AML-193 (cell line): ENCODE measurements at places on chromosomes 1 and 21.
A peak's percentile ranks its signal among the peaks of the same experiment; 100 is the strongest.

GRCh38 chr1:11541236-11541635 is 62.3 kb downstream of the DISP3 start:
- DNase-seq = no peak

DNA sequence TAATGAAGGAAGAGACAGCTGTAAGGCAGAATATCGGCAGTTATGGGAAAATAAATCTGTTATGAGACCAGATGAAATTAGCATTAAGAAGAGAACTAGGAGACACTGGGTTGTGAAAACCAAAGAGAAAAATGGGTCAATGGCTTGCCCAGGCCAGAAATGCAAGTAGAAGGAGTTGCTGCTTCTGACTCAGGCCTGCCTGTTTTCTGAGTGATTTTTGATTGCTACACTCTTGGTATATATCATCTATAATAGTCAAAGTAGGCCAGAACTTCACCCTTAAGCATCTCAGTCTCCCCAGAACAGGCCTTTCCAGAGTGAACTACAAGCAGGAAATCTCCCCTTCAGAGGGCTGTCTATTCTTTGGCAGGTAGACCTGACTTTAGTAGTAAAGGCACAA is 107.0 kb downstream of the NRIP1 start:
- no peak for DNase-seq

DNA sequence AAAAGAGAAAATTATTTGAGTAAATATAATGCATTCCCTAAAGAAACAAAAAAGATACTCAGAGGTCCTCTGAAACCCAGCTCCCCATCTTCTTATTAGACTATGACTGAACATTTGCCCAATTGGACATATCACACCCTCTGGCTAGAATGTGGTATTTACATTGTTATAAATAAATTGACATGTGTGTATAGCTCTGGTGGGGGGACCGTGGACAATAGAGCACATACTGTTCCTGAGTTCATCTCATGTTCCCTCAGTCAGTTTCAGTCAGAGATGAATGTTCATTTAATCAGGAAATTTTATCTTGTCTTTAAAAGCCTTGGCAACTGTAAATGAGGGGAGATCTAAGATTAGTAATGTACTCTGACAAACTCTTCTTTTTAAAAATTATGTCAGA is 459.3 kb upstream of the ADAMTS5 start:
- no peak for DNase-seq

DNA sequence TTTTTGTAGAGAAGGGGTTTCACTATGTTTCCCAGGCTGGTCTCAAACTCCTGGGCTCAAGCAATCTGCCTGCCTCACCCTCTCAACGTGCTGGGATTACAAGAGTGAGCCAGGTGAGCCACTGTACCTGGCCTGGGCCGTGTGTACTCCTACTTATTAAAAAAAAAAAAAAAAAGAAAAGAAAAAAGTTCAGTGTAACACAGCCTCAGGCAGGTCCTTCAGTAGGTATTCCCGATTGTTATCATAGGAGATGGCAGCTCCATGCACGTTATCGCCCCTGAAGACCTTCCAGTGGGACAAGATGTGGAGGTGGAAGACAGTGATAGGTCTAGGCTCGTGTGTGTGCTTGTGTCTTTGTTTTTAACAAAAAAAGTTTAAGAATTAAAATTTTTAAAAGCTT is 3.3 kb downstream of the ECHDC2 start:
- DNase-seq = no peak

DNA sequence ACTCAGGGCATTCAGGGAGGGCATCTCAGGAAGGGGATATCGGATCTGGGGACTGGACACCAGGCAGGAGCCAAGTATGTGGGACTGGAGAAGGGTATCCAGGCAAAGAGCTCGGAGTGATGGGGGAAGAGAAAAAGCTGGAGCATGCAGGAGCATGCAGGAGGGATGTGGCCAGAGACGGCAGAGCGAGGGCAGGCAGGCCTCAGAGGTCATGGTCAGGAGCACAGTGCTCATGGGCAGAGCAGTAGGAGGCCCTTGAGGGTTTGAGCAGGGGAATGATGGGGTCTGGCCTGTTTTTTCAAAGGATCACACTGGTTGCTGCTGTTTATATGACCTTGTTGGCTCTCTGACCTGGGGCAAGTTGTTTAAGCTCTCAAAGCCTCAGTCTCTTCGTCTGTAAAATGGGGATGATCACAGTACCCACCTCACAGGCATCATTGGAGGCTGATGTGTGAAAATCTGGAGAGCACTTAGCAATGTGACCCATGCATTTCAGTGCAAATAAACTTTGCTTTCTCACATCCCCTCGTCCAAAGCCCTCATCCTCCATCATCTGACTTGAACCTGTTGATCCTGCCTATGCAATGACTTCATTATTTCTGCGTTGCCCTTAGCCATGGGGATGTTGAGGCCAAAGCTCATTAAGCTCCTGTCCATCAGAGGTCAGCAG is 273.1 kb downstream of the MATN1 start:
- DNase-seq = no peak

- peak; percentile 59 for DNase-seq
Observed at GRCh38 chr1:167936930-167937708, at the start of gene MPC2. MPC2 (minus strand) TSS chr1:167937072; CDS start chr1:167935841, 1,231 bp downstream.

- no peak for DNase-seq
Observed at GRCh38 chr1:183711741-183712361, 58.7 kb upstream of the APOBEC4 start.

- DNase-seq = peak; percentile 7
Observed at GRCh38 chr1:25572708-25573590, 29.5 kb downstream of the LDLRAP1 start.

DNA sequence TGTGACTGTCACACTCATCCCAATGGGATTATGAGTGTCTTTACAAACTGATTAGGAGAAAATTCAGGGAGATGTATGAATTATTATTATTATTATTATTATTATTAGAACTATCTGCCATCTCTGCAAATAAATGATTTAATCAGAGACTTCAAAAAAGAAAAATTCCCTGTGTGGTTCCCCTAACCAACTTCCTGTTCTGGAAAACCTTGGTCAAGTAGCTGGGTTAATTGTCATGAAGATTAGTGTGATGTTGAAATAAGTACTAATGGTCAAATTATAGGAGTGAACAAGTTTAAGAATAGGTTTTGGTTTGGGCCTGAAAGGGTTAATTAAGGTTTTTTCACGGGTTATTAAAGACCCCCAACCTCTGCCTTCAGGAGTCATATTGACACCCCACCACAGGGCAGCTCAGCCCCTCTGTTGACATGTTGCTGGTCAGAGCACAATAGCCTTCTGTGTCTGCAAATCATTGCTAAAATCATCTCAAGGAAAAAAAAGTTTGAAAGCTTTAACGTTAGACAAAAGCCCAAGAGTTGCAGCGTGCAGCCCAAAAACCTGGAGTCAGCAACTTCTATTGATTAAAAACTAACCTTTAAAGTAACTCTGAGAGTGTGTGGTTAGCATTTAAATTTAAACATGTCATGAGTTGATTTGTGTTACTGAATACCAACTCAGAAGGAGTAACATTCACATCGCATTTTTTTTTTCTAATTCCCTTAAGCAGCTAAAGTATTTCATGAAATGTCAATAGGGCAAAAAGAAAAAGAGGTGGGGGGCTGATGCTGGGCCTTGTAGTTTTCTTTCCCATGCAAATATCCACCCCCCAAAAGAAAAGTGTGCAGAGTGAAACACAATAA is 272.5 kb downstream of the TM2D1 start:
- no peak for DNase-seq

DNA sequence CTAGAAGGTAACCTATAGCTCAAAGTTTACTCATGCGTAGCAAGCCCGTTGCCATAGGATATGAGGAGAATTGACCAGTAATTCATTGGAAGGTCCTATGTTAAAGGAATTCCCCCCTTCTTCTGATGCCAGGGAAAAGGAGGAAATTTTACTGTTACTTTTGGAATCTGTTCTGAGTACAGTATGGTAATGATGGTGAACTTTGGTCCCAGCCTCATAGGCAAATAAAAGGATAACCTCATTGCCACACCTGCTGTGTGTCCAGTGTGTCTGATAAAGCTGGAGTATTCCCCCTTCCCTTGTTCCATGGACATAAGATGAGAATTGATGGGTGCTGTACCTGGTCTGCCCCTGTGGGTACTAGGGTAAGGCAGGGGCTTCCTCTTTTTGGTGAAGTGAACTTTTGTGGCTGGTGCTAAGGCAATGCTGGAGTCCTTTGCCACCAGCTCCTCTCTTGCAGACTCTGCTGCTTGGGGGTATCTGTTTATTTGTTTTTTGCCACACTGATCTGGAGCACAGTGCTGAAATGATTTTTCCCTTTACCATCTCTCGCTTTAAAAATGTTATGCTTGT is 22.2 kb downstream of the MPZ start:
- DNase-seq = no peak

DNA sequence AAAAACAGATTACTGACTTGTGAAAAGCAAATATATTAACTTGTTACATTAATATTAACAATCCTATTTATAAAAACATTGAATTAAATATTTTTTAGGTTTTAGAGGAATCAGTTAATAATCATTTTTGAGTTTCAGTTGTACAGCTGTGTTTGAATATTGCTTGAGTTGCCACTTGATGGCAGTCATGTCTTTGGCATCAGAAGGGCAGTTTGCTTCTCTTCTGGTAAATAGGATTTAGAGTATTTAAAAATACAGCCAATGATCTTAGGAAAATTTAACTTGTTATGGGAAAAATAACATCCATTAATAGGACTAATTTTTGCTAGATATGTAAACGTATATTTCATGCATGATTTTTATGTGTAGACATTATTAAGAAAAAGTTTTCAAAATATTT is 234.1 kb downstream of the NCAM2 start:
- peak; percentile 15 for DNase-seq

- no peak for DNase-seq
Observed at GRCh38 chr1:219298571-219299148, 125.0 kb downstream of the LYPLAL1 start.

- no peak for DNase-seq
Observed at GRCh38 chr1:31238612-31238985, 1.1 kb downstream of the NKAIN1 start.

- no peak for DNase-seq
Observed at GRCh38 chr1:21668232-21668950, 766 bp downstream of the RAP1GAP start.

GRCh38 chr1:185050823-185051451 is 5.6 kb downstream of the RNF2 start:
- DNase-seq = peak; percentile 19

DNA sequence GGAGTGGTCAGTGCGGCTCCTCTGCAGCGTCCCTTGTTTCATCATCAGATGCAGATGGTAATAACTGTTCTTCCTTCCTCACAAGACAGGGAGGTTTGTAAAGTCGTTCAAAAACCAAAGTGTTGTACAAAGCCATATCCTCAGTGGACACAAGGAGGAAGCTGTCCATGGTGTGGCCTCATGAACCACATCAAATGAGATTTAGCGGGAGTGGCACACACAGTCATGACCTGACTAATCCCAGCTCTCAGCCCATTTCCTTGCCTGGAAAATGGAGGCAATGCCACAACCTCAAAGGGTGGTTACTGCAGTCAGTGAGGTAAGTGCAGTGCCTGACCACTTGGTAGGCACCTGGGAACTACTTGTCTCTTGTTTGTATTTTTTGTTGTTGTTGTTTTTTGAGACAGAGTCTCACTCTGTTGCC is 13.4 kb downstream of the ENTREP3 start:
- DNase-seq = peak; percentile 88

- no peak for DNase-seq
Observed at GRCh38 chr1:109926662-109927300, 16.1 kb downstream of the CSF1 start.

- no peak for DNase-seq
Observed at GRCh38 chr1:57799490-57800115, 375.7 kb upstream of the DAB1 start.

GRCh38 chr1:203180611-203181330 is 5.1 kb upstream of the MYBPH start:
- no peak for DNase-seq

DNA sequence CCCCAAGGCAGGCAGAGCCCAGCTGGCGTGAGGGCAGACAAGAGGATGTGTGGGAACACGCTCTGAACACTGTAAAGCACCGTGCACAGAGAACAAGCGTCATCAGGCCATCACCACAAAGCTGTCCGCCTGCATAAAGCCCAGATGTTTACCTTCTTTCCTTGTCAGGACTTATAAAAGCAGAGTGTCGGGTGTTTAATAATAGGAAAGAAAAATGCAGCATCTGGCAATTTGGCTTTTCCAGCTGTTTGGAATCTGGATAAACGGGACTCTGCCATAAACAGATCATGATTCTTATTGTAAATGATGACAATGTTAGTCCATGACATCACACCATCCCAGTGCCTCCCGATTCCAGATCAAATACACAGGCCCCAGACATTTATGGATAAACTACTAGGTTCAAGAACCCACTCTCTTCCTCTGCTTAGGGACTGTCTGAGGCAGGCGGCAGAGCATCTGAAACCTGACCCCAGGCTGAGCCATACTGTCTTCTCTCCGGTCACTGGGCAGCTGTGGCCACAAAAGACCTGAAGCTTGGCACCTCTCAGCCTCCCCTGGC is 4.2 kb downstream of the GLIS1 start:
- DNase-seq = no peak

DNA sequence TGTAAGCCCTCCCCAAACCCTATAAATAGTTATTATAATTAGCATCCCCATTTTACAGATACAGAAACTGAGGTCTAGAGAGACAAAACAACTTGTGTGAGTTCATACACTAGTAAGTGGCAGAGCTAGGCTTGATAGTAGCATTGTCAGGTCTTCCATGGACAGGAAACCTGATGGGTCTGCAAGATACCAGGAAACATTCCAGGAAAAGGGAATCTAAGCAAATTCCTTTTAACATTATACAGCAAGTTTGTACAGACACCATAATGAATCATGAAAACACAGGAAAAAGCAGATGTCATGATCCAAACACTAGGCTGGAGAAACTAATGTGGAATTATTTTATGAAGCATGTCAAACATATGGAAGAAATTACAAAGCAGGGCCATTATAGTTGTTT is 89.1 kb upstream of the KCNK2 start:
- no peak for DNase-seq

DNA sequence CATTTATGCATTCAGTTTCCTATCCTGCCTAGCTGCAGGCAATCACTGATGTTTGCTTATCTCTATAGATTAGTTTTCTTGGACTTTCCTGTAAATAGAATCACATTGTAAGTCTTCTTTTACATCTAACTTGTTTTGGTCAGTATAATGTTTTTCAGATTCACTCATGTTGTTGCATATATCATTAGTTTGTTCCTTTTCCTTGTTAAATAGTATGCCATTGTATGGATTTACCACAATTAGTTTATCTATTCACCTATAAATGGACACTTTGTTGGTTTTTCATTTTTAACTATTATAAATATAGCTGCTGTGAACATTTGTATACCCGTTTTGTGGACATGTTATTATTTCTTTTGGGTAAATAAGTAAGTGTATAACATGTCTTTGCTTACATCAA is 44.2 kb upstream of the BACH1 start:
- no peak for DNase-seq

DNA sequence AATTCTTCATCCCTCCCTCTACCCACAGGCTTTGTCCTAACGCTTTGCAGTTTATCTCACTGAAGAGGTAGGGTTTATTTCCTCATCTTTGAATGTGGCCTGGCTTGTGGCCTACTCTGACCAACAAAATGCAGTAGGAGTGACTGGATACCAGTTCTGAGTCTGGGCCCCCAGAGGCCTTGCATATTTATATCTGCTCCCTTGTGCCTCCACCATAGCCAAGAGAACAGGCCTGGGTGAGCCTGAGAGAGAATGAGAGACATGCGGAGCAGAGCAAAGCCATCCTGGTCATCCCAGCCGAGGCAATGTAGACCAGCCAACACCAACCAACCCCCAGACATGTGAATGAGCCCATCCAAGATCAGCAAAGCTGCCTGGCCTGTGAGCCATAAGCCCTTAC is 30.3 kb downstream of the SMIM12 start:
- no peak for DNase-seq
